ENCODE measurements at places on chromosomes 5 and 9.

GRCh38 chr5:147617711-147618350 lies 108.0 kb upstream of the DPYSL3 start:
- DNase-seq: no peak

- no peak for DNase-seq
These were observed 236.9 kb downstream of the GLIS3 start for GRCh38 chr9:4062966-4063365.

DNA sequence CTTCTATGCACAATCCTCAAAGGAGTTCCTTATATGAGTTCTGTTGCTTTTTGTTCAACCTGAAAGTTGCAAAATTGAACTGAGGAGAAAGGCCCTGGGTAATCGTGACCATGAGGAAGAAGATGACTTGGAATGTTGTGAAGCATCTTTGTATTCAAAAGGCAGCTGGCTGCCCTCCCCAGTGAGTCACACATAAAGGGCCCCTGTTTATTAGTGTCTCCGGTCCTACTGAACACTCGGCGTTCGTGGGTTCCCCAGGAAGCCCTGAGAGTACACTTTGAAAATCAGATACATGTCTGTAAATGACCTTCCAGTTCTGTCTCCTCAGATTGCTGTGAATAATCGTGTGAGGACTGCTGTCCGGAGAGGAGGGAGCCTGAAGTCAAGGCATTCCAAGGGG lies 73.6 kb downstream of the C9orf153 start:
- DNase-seq: no peak

- no peak for DNase-seq
These were observed 100.8 kb downstream of the WDR41 start for GRCh38 chr5:77391240-77391765.

- DNase-seq: no peak
These were observed 65.5 kb downstream of the INSYN2B start for GRCh38 chr5:169914766-169915165.

DNA sequence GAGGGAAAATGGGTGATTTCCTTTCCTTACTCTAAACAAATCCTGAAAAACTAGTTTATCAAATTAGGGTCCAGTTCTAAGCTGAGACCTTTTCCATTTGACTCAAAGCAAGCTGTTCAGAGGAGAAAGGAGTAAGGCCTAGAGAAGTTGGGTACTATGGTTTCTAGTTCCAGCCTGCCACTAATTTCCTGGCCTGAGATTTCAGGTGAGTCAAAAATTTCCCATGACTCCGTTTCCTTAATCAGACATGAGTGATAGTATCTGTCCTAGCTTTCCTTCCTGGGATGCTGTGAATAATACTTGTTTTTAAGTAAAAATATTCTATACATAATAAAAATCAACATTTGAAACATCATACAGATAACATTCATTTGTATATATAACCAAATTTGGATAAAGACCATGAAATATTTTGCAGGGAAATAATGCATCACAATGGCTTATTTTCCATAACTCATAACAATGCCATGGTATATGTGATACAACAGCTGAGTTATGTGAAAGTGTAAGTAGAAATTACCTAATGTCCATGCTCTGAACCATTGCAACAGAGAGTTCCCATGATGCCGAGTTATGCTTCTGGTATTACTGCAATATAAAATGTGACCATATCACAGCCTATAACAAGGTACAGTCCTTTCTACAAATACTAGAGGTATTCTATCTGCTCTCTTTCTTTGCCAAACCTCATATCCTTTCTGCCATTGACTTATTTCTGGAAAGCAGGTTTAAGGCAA lies 142.7 kb downstream of the MLLT3 start:
- DNase-seq: no peak

GRCh38 chr5:76525956-76526355 lies 97.2 kb downstream of the F2RL2 start:
- no peak for DNase-seq

DNA sequence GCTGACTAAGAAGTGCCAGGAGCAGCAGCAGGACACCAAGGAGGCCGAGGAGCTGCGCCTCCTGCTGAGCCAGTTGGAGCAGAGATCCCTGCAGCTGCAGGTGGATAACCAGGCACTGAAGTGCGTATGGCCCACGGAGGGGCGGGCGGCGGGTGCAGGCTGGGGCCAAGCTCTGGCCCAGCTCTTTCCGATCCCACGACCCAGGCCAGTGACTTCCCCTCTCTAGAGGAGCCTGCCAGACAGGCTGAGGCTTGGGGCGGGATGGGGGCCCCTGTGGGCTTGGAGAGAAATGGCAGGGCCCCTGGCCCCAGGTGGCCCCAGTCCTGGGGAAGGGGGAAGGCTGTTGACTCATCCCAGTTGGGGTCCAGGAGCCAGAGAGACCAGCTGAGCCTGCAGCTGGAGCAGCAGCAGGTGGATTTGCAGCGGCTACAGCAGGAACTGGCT lies 3.6 kb downstream of the PTRH1 start:
- no peak for DNase-seq

- DNase-seq: no peak
These were observed 466.8 kb upstream of the TLE4 start for GRCh38 chr9:79104951-79105350.

GRCh38 chr5:171242521-171242920 lies 66.5 kb upstream of the TLX3 start:
- no peak for DNase-seq

- DNase-seq: no peak
These were observed 138.7 kb downstream of the SNX18 start for GRCh38 chr5:54656261-54656728.

GRCh38 chr5:93513298-93513697 lies 67.7 kb downstream of the NR2F1-AS1 start:
- DNase-seq: no peak

- DNase-seq: no peak
These were observed 1057.8 kb upstream of the WWC1 start for GRCh38 chr5:167233507-167234220.
